Pancreas (tissue), 10 donors: ENCODE measurements at places on chromosomes 1 and 21. TPM values are rescaled to one million over a fixed set of nuclear protein-coding genes. Genes with fewer than 3 reads are reported as not detected.

ST6GALNAC3 gene
- 1.5 TPM for total RNA-seq

DNA sequence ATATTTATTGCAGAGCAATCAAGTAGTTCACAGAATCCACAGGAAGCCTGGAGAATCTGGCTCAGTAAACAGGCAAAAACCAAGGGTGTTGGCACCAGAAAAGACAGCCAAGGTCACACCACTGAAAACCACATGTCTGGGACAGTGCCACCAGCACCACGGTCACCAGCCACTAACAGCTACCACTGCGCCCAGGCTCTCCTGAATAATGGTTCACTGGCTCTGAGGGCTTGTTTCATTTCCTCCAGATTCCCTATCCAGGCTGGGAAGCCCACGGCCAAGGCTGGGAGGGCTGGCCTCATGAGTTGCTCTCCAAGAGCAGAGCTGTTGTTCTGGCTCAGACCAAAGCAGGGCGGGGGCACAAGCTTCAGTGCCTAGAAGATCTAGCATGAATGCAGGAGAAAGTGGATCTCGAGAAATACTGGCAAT, 54.5 kb upstream of the PTGFRN start:
- peak overlapping the region; percentile 9 for H3K27ac ChIP-seq
- H3K4me1 ChIP-seq: peaks cover 34% of the 10 kb centered on the region
- peak; percentile 75 for DNase-seq

DNA sequence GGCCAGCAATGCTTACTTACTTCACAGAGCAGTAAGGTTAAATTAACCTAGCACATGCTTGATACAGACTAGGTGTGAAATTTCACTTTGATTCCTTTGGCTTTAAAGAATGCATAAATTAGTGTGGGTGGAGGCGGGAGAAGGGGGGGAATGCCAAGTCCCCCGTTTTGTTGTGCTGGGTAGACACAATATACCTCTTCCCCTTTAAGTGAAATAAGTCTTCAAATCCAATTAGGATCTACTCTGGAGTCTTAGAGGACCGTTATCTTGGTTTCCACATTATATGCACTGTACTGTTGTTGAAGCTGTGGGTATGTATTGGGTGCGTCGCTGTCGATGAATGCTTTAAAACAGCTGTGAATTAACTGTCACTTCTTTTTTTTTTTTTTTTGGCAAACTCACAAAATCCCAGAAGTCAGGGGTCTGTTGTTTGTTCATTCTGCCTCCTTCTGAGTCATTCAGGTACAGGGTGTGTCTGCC, 1.6 kb upstream of the S1PR1 start:
- H3K36me3 ChIP-seq: no peaks in the 10 kb centered on the region
- H3K4me1 ChIP-seq: peaks cover 14% of the 10 kb centered on the region

C4BPA gene
- 15.4 TPM for total RNA-seq
